Skin of body (tissue), 3 donors: ENCODE measurements at places on chromosomes 12 and 14. TPM values are rescaled to one million over a fixed set of nuclear protein-coding genes. Genes with fewer than 3 reads are reported as not detected.
A peak's percentile ranks its signal among the peaks of the same experiment; 100 is the strongest.

Gene CLEC1A
- 2.8 TPM for total RNA-seq

Gene EFCAB11
- total RNA-seq, result 5.6 TPM

DNA sequence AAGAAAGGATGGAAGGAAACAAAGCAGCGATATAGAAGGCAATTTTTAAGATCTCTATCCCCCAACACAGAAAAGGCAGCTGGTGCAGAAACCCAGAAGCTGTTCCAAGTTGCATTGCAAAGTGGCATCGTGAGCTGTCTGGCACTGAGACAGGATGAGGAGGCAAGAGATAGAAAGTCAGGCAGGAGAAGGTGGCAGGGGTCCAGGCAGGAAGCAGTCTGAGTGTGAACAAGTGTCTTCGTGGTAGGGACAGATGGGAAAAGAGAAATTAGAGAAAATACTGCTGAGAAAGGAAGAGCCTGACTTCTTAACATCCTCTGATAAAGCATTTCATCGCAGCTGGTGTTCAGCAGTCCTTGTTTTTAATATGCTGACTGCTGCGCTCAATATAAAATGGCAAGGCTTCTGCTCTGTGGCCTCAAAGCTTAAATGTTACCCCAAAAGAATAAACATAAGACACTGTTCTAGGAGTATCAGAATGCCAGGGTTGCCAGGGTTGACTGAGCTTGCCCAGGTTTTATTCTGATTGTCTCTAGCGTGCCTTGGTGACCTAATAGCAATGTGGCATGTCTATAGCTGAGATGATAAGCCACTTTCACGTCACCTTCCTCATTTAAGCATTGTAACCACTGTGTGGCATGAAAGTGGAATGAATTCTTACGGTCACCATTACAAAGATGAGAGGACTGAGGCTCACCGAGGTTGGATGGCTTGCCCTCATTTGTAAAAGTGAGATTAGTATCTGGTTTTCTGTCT is 397.6 kb downstream of the NUAK1 start:
- DNase-seq, result no peak

GRCh38 chr12:87953256-87953860 is 75.8 kb downstream of the C12orf50 start:
- peak; percentile 30 for DNase-seq

GRCh38 chr12:91654087-91654486 is 471.5 kb upstream of the DCN start:
- DNase-seq, result no peak

DNA sequence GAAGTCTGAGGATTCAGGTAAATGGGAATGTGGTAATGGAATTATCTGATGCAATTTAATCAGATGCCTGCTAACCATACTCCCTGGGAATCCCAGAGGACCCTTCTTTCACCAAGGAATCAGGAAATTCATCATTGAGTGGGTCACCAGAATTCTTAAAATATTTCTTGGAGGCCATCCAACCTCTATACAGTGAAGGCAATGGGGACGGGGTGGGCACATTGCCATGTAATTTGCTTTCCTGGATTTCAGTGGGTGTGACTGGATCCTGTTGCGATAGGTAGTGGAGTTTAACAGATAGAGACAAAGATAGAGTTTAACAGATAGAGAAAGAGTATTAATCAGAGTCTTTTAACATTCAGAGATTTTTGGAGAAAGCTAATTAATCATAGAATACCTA is 394.4 kb downstream of the DAD1 start:
- no peak for DNase-seq

GRCh38 chr12:19404242-19404880 is 34.9 kb upstream of the AEBP2 start:
- DNase-seq, result no peak

Gene DACT1
- total RNA-seq, result 24.3 TPM

- DNase-seq, result no peak
Observed at GRCh38 chr12:93621986-93622385, 49.5 kb downstream of the SOCS2 start.

DNA sequence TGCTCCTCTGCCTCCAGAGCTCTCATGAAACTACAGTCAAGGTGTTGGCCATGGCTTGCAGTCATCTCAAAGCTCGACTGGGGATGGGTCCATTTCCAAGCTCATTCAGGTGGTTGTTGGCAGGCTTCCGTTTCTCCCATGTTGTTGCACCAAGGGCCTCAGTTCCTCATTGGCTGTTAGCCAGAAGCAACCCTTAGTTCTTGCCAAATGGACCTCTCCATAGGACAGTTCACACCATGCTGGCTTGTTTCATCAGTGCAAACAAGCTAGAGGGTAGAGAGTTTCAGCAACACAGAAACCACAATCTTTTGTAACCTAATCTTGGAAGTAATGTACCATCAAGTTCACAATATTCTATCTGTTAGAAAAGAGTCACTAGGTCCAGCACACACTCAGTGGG is 22.7 kb upstream of the PPM1A start:
- DNase-seq, result no peak

- DNase-seq, result no peak
Observed at GRCh38 chr14:103732868-103733620, 17.4 kb downstream of the ZFYVE21 start.

GRCh38 chr12:90939382-90939781 is 15.6 kb downstream of the CCER1 start:
- no peak for DNase-seq
